ENCODE measurements at places on chromosomes 12 and 14.

- no peak for DNase-seq
These were observed 14.4 kb downstream of the ADCY6 start for GRCh38 chr12:48774516-48774915.

DNA sequence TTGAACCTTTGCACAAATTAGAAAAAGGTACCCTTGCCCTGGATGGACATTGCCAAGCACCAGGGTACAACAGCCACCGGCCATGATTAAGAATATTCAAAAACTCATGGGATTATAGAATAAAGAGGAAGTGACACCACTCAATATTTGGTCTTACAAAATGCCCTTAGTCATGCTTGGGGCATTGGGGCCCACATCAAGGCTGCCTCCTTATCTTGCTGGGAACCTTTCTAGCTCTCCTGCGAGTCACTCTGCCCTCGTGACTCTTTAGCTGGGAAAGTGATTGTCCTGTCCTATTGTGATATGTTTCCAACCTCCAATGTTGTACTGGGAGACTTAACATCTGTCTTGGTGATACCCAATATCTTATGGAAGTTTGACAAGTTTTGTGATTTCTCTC is 57.8 kb downstream of the GTF2A1 start:
- DNase-seq, result no peak

DNA sequence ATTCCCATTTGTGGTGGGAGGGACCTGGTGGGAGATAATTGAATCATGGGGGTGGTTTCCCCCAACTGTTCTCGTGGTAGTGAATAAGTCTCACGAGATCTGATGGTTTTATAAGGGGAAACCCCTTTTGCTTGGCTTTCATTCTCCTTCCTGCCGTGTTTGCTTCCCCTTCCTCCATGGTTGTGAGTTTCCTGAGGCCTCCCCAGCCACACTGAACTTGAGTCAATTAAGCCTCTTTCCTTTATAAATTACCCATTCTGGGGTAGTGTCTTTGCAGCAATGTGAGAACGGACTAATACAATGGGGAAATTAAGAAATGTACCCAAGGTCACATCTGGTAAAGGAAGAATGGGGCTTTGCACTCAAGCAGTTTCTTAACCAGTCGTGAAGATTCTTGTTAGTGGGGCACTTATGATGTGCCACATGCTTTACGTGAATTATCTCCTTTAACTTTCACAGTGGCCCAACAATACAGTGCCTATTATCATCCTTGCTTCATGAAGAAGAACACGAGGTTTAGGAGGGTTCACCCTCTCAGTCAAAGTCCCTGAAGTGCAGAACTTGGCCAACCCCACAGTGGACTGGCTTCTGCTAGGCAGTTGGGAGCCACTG is 234.3 kb downstream of the EFCAB11 start:
- no peak for DNase-seq

GRCh38 chr14:94665544-94665943 is 53.4 kb downstream of the SERPINA3 start:
- no peak for DNase-seq

- DNase-seq, result no peak
These were observed 6.0 kb upstream of the ACADS start for GRCh38 chr12:120719496-120720233.

DNA sequence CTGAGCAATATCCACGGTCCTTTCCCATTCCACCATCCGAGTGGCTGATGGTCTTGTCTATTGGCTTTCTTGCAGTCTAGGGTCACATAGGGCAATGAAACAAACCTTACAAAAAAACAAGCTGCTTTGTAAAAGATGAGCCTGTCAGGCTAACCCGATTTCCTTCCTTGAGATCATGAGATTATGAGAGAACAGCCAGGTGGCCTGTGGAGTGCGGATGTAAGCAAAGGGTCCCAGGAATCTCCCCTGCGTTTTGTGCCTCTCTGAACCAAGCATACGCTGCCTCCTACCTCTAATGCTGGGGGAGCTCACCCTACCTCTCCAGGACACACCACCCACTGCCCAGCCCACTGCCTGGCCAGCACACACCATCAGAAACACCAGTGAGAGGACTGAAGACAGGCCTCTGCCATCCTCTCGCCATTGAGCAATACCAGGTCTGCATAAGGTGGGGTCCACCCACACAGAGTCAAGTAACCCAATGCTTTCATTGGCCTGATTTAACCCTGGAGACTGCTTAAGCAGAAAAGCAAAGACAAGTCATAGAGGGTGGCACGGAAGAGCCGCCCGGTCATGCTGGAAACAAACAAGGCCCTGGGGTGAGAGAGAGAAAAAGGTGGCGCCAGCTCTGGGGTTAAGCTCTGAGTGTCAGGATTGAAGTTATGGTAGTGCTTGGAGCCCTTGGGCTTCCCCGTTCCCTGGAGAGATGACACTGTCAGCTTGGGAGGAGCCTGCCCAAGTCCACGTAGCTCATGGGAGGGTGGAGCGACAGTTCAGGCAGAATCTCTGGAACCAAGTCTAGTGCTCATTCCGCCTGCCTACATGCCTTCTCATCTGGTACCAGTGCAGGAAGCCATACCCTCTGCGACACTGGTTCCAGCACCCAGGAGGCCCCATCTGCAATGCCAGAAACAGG is 46.6 kb downstream of the CALM1 start:
- no peak for DNase-seq

DNA sequence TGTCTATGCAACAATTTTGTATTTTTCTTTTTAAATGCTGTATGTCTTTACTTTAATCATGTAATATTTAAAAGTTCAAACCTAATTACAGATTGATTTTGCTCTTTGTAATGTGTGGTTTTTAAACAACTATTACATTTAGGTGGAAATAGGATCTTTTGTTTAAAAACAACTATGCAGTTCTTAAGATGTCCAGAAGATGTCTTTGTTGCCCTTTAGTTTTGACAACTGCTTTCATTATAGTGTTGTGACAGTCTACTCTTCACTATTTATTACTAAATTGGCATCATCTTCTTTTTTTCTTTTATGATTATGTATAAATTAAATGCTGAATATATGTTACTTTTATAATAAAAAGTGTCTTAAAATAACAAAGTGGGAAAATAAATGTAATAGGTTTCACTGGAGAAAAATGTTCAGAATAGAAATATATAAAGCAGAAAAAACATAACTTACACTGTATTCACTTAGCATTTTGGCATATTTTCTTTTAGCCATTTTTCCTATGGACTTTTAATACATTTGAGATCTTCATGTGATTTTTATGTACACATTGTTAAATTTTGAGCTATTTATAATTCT is 27.1 kb upstream of the PCNX4 start:
- DNase-seq, result no peak

DNA sequence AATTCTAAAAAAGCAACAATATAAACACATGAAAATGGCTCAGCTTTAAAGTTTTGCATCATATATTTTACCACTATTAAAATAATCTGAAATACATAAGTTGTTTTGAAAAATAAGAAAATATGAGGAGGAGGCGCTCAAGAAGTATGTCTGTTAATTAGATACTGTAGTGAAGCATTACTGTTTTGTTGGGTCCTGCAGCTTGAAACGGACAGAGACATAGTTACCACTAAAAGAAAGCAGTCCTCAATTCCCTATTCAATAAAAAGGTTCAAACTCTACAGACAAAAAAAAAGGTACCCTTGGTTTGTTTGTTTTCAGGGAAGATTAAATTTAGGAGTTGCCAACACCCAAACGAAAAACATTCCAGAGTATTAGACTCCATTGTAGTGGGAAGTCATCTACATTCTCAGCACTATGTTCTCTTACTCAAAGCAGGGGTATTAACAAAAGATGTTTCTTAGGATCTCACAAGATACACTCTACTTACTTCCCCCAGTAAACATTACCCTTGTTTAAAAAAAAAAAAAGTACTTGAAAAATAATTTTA is 3.0 kb downstream of the PAWR start:
- no peak for DNase-seq

GRCh38 chr12:79016181-79016580 is 151.6 kb downstream of the SYT1 start:
- no peak for DNase-seq

DNA sequence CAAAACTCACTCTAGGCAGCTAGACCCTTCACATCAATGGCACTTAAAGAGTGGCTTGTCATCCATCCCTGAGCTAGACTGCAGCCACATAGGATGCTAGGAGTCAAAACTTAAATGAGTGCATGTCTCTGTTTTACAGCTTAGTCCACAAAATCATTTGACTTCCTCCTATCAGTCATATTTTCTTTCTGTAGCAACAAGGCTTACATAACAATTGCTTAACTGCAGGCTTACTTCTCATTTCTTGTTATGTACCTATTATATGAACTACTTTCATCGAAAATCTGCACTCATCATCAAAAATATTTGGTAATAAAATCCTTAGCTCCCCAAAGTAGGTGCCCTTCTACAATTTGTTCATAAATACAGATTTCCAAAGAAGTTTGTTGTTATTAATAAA is 30.1 kb downstream of the CLEC1A start:
- no peak for DNase-seq

- no peak for DNase-seq
These were observed 160.9 kb upstream of the ABCD2 start for GRCh38 chr12:39780411-39780912.

- no peak for DNase-seq
These were observed 75.8 kb upstream of the SOX5 start for GRCh38 chr12:24025153-24025798.

GRCh38 chr12:27863839-27864238 is 83.8 kb upstream of the MANSC4 start:
- DNase-seq, result no peak

DNA sequence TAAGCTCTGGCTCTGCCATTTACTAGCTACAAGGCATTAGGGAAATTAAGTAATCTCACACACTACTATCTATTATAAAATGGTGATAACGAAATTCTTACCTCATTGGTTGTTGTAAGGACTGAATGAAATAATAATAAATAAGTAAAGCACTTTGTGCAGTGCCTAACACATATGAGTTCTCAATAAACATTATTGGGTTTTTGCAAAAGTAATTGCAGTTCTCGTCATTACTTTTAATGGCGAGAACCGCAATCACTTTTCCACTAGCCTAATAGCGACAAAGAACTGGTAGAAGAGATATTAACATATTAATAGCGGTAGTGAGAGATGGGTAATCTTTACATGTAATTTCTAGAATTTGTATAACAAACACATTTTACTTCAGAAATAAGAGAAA is 9.2 kb downstream of the KRT77 start:
- DNase-seq, result no peak

DNA sequence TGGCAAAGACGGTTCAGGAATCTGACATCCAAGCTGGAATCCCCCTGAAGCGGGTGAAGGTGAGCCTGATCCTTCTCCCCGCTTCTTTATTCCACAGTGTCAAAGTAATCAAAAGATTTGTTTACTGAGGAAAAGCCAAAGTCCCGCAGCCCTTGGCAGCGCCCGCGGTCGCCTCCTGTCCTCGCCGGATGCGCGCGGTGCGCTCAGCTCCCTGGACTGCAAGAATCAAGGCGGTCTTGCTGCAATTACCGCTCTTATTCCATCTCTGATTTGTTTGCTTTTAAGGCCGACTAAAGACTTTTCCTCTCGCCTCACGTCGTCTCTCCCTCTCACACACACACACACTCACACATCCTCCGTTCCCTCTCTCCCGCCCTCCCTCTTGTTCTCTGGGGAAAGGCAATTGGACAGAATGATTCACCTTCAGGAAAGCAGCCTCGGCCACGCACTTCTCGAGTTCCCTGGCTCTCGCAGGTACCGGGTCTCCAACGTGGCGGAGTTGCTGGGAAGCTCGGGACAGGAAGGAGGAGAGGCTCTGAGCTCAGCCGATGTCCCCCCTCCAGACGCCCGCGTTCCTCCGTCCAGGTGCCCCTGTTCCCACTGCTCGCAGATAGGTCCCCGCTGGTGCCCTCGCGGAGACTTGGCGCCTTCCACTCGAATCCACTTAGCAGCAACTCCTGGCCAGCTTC is 68.6 kb upstream of the USP15 start:
- peak; percentile 50 for DNase-seq

DNA sequence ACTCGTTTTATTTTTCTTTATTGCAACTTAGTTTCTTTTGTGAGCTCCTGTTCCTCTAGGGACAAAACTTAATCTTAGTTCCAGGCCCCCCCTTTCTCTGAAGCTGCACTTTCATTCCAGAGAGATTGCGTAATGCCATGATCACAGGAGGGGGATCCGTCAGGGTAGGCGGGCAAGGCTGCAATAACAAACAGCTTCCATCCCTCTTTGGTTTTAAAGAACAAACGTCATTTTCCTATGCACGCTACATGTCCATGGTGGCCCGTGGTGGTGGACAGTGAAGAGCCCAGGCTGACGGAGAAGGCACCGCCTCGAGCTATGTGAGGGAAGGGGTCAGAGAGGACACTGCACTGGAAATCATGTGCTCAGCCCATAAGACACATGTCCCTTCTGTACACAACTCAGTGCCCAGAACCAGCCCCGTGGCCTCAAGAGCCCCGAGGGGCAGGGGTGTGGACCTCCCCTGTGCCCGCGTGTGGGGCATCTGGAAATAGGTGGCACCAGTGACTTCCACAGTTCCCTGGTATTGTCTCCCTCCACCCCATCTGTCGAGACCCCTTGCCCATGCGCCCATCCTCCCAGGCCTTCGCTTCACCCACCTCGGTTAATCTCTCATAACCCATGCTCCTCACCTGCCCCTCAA is 161.4 kb downstream of the ADGRD1 start:
- no peak for DNase-seq

DNA sequence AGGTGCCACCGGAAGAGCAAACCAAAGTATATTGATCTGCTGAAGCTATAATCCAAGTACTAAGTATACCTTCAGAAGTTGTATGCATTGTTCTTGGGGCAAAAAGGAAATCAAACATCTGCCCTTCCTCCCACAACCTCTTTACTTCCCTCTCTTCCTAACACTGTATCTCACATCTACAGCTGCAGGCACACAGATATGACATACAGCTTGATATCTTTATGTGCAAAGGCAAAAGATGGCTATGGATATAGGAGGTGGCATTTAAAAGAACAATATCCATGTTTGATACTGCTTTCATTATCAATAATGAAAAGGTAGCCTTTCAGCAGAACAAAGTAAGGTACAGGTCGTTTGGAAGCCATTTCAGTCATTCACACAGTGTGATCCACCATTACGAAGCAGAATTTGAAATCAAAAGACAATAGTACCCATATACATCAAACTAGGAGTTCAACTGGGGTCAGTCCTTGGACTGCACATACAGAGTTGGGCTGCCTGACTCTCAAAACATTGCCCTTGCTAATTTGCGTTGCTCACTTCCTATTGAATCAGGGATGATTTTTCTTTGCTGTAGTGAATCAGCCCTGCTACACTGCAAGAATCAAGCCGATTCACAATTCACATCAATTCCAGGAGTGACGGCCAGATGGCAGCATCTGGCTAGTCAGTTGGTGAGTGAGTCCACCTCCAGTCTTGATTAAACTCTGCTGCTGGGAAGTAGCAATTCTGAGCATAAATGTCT is 8.9 kb downstream of the ANG start:
- DNase-seq, result peak; percentile 42

- no peak for DNase-seq
These were observed 147.4 kb upstream of the NUDT4 start for GRCh38 chr12:93230326-93230720.

GRCh38 chr12:2541631-2542204 is 253.1 kb upstream of the FKBP4 start:
- no peak for DNase-seq

Data from stimulated activated effector memory CD8-positive, alpha-beta T cell treated with anti-CD3 and anti-CD28 coated beads, Interleukin-12 subunit alpha, Interleukin-12 subunit beta, amount 100 ng/mL, for 72 hours (primary cell).